ENCODE measurements at places on chromosomes 3 and 15.
A peak's percentile ranks its signal among the peaks of the same experiment; 100 is the strongest.

- no peak overlapping the region for H3K27ac ChIP-seq
- H3K36me3 ChIP-seq, result no peaks in the 10 kb centered on the region
- H3K4me3 ChIP-seq, result no peak overlapping the region
These were observed 17.3 kb upstream of the SLC28A2 start for GRCh38 chr15:45234562-45235235.

GRCh38 chr15:84915606-84915958, 31.1 kb downstream of the SLC28A1 start:
- peaks cover 39% of the 10 kb centered on the region for H3K4me1 ChIP-seq
- H3K4me3 ChIP-seq, result no peak overlapping the region
- H3K27ac ChIP-seq, result peak overlapping the region; percentile 61
- H3K27me3 ChIP-seq, result no peaks in the 10 kb centered on the region

DNA sequence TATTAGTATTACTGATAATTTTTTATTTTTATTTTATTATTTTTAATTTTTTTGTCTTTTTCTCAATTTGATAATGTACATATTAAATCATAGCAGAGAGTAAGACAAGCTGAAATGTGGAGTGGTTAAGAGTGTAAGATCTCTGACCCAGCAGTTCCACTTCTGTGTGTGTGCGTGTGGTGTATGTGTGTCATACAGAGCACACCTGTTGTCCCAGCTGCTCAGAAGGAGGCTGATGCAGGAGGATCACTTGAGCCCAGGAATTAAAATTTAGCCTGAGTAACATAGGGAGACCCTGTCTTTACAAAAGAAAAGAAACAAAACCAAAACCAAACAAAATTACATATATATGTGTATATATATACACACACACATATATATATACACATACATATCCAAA, 1.4 kb upstream of the CIDEC start:
- H3K4me1 ChIP-seq, result peaks cover 29% of the 10 kb centered on the region
- no peak overlapping the region for H3K27ac ChIP-seq
- H3K36me3 ChIP-seq, result no peaks in the 10 kb centered on the region
- DNase-seq, result no peak
- H3K4me3 ChIP-seq, result no peak overlapping the region

- no peak for DNase-seq
- H3K4me1 ChIP-seq, result no peaks in the 10 kb centered on the region
- no peak overlapping the region for H3K27ac ChIP-seq
- no peaks in the 10 kb centered on the region for H3K36me3 ChIP-seq
These were observed 14.8 kb upstream of the SEMA5B start for GRCh38 chr3:123042413-123042812.

GRCh38 chr3:133487920-133488540, 85.5 kb upstream of the CDV3 start:
- no peaks in the 10 kb centered on the region for H3K36me3 ChIP-seq
- no peaks in the 10 kb centered on the region for H3K27me3 ChIP-seq
- no peaks in the 10 kb centered on the region for H3K4me1 ChIP-seq
- no peak overlapping the region for H3K4me3 ChIP-seq
- no peak for DNase-seq

DNA sequence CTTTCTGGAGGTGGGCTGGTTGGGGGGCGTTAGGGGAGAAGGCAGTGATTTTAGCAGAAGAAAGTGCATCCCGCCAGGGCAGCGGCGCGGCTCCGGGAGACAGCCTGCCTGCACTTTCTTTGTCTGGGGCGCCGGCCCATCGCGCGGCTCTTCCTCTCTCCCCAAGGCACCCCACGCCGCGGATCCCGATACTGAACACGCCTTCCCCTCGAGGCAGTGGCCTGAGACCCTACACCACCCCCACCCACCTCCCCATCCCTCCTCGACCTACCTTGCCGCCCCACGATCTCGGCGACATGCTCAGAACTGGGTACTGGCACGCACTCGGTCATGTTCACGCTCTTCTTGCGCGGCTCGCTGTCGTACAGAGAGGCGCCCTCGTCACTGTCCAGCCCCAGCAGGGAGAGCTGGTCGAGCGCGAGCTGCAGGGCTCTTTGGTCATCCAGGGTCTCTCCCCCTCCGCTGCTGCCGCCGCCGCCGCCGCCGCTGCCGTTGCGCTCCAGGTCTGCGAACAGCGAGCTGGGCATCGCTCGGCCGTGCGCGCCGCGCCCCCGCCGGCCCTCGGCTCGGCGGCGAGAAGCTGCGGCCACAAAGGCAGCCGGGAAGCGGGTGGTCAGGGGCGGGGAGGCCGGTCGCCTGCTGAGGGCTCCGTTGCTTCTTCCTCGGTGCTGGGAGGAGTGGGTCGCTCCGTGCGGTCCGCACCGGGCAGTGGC, 483 bp downstream of the MEX3B start:
- H3K4me3 ChIP-seq, result peak overlapping the region; percentile 75
- peak; percentile 14 for DNase-seq
- peaks cover 10% of the 10 kb centered on the region for H3K36me3 ChIP-seq
- peaks cover 56% of the 10 kb centered on the region for H3K27me3 ChIP-seq

DNA sequence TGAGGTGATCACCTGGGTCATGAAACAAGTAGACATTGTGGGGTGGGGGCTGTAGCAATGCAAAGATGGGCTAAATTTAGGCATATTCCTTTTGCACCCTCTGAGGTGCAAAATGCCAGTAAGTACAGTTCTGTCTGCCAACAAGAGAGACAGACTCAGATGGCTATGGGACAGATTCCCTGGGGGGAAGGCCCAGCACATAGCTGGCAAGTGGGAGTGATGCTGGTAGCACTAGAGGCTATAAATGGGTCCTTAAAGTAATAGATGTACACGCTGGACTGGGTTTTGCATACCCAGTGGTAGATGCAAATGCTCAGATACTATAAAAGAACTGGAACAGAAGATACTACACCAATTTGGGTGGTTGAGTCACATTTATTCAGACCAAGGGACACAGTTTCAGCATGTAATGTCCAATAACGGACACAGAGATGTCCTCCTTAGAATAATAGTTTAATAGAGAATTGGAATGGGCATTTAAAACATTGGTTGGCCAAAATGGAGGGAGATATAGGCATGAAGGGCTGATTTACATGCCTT, 67.4 kb upstream of the RNU6-1 start:
- no peak overlapping the region for H3K4me3 ChIP-seq
- H3K27ac ChIP-seq, result no peak overlapping the region
- no peaks in the 10 kb centered on the region for H3K4me1 ChIP-seq
- no peaks in the 10 kb centered on the region for H3K36me3 ChIP-seq
- H3K27me3 ChIP-seq, result no peaks in the 10 kb centered on the region
- DNase-seq, result no peak

- DNase-seq, result peak; percentile 22
- peak overlapping the region; percentile 25 for H3K27ac ChIP-seq
- no peaks in the 10 kb centered on the region for H3K4me1 ChIP-seq
- no peak overlapping the region for H3K4me3 ChIP-seq
- no peaks in the 10 kb centered on the region for H3K27me3 ChIP-seq
These were observed 46.9 kb downstream of the NR1D2 start for GRCh38 chr3:23991683-23992628.

DNA sequence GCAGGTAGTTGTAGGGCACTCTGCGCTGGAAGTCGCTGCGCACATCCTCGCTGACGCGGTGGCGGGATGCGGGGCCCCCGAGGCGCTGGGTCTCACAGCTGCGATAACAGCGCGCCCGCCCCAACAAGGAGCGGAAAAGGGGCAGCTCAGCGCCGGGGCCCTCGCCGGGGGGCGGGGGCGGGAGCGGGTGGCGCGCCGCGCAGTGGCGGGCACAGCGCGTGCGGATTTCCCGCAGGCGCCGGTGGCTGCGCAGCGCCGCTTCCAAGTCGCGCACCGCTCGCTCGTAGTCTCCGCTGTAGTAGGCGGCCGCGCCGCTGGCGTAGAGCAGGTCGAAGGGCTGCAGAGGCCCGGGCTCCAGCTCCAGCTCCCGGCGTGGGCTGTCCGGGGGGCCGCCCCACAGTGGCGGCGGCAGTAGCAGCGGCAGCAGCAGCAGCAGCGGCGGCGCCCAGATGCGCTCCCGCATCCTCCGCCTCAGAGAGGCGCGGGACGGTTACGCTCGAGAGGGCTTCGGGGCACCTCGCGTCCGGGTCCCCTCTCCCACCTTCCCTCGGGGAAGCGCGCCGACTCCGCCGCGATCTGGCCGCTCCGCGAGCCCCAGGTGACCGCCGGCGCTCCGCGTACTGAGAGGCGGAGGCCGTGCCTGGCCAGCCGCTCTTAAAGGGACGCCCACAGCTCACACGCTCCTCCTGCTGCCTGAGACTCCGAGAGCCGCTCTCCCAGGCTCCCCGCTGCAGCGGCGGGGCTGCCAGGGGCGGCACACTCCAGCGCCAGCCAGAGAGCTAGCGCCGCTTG, at the start of gene P3H2:
TSS of gene P3H2 (minus strand) at position 629 of the 792 bp plus-strand sequence. CDS start at position 463, 166 bp downstream.
- H3K4me3 ChIP-seq, result peak within 1 kb of the TSS; percentile 42
- no peak within 1 kb of the TSS for H3K27ac ChIP-seq
- peaks cover 6% of the 10 kb centered on the region for H3K4me1 ChIP-seq
- no peaks in the 10 kb centered on the region for H3K36me3 ChIP-seq
- DNase-seq, result peak; percentile 65

GRCh38 chr15:63892794-63893441, 59.2 kb upstream of the HERC1 start:
- no peak overlapping the region for H3K4me3 ChIP-seq
- DNase-seq, result no peak
- H3K27me3 ChIP-seq, result no peaks in the 10 kb centered on the region
- H3K36me3 ChIP-seq, result no peaks in the 10 kb centered on the region
- peaks cover 9% of the 10 kb centered on the region for H3K4me1 ChIP-seq

DNA sequence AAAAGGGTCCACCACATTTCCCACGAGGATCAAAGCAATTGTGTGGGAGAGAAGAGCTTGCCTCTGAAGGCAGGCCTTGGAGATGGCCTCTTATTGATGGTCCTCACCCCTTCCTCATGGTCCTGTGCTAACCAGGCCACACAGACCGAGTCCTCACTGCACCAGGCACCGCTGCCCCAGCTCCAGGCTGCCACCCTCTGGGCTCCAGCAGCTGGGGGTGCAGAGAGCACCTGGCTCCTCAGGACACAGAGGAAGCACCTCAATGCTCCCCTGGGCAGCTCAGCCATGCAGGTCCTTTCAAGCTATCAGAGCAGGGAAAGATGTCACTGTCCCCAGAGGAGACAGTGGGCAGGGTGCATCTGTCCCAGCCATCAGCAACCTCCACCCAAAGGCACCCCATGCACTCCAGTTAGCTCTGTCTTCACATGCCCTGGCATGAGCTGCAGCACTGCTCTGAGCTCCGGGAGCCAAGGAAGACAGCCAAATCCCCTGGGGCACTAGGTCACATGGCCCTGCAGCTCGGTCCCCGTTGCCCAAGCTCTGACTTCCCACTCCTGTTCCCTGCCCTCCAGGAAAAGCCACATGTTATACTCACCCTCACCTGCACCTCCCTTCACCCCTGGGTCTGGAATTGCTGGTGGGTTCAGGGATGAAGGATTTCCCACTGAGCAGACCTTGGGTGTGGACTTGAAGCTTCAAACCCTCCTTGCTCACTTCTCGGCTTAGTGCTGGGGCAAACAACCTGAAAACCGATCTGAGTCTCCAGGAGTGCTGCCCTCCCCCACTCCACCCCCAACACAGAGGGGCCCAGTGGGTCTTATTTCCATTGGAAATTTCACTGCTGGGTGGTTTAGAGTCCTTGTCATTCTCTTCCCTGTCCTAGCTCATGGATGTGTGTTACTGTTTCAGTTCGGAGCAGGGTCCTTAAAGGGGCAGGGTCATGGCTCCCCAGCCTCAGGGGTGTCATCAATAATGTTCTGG, 32.6 kb downstream of the ALS2CL start:
- H3K4me1 ChIP-seq, result peaks cover 14% of the 10 kb centered on the region
- no peak for DNase-seq
- H3K36me3 ChIP-seq, result no peaks in the 10 kb centered on the region
- no peaks in the 10 kb centered on the region for H3K27me3 ChIP-seq
- H3K4me3 ChIP-seq, result no peak overlapping the region

DNA sequence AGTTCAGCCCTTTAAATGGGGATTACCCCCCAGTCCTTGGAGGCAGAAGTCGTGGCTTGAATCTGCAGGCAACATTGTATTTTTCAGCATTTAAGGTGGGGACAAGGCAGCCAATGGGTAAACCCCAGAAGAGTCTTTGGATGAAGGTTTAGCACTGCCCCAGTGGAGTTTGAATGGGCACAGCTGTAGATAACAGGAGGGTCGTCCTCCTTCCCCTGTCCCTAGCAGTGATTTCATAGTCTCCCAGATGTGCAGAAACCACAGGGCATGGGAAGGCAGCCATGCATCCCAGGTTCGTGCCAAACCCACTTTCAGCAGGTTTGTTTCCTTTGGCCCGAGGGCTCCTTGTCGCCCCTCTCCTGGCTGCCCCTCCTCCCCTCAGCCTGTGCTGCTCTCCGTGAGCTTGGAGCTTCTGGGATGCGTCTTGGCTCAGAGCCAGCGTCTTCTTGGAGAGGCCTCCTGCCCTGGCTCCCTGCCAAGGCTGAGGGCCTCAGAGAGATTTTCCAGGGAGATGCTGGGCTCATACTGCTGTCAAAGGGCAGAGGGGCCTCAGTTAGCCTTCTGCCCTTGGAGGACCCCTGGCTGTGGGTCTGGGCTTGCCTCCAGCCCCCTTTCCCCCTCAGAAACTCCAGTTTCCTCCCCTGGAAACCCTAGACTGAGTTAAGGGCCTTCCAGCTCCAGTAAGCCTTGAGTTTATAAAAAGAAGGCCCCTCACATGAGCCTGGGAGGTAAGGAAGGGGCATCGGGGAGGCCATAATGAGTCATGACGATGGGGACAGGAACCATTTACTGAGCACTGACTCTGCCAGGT, 48.9 kb upstream of the POLG start:
- H3K4me1 ChIP-seq, result peaks cover 15% of the 10 kb centered on the region
- no peak overlapping the region for H3K27ac ChIP-seq
- no peaks in the 10 kb centered on the region for H3K36me3 ChIP-seq
- H3K4me3 ChIP-seq, result no peak overlapping the region
- peaks cover 83% of the 10 kb centered on the region for H3K27me3 ChIP-seq

GRCh38 chr3:66557170-66557569, 56.3 kb upstream of the LRIG1 start:
- H3K27me3 ChIP-seq, result no peaks in the 10 kb centered on the region
- H3K4me3 ChIP-seq, result no peak overlapping the region
- H3K36me3 ChIP-seq, result no peaks in the 10 kb centered on the region
- H3K27ac ChIP-seq, result no peak overlapping the region

DNA sequence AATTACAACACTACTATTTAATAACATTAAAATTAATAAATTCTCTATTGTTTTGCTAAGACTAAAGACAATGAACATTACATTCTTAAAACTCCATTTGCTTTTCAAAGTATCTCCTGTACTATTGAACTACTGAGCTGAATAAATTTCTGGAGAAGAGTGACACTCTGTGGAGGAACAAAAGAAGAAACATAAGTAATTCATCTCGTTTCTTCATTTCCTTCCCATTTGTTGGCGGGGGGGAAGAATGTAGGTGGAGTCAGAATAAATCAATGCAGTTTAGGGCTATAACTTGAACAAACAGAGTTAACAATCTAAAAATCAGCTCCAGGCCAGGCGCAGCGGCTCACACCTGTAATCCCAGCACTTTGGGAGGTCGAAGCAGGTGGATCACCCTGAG, 32.7 kb downstream of the EFHB start:
- H3K4me1 ChIP-seq, result no peaks in the 10 kb centered on the region
- DNase-seq, result no peak
- no peak overlapping the region for H3K4me3 ChIP-seq
- no peaks in the 10 kb centered on the region for H3K27me3 ChIP-seq
- no peaks in the 10 kb centered on the region for H3K36me3 ChIP-seq
- no peak overlapping the region for H3K27ac ChIP-seq

- H3K27me3 ChIP-seq, result peaks cover 64% of the 10 kb centered on the region
- H3K27ac ChIP-seq, result no peak overlapping the region
- DNase-seq, result no peak
- peaks cover 6% of the 10 kb centered on the region for H3K4me1 ChIP-seq
- H3K4me3 ChIP-seq, result peak overlapping the region; percentile 38
These were observed 335.8 kb upstream of the THRB start for GRCh38 chr3:24830230-24831152.
